IMR-90 (cell line): ENCODE measurements at places on chromosomes 12 and 14. TPM values are rescaled to one million over a fixed set of nuclear protein-coding genes. Genes with fewer than 3 reads are reported as not detected.
A peak's percentile ranks its signal among the peaks of the same experiment; 100 is the strongest.

Gene PABPN1
- 192 and 211 TPM in 2 replicates for polyA plus RNA-seq

Gene PRB3
- polyA plus RNA-seq, result not detected in 2 replicates

Gene INSM2
- not detected in 2 replicates for polyA plus RNA-seq

DNA sequence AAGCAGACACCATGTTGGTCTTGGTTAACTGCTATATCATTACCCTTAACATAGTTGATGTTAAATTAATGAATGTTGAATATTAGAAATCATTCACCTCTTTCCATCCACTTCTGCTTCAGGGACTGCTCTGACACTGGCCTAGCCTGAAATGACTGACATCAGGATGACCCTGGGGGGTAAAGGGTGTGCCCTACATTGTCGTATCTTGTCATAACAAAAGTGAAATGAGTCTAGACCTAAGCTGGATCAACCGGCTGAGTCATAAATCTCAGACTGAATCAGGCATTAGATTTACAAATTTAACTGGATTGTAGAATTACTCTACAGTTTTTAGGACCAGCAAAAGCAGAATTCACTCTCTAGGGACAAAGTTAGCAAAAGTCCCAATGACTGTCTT is 35.3 kb downstream of the KICS2 start:
- DNase-seq, result peak; percentile 47

DNA sequence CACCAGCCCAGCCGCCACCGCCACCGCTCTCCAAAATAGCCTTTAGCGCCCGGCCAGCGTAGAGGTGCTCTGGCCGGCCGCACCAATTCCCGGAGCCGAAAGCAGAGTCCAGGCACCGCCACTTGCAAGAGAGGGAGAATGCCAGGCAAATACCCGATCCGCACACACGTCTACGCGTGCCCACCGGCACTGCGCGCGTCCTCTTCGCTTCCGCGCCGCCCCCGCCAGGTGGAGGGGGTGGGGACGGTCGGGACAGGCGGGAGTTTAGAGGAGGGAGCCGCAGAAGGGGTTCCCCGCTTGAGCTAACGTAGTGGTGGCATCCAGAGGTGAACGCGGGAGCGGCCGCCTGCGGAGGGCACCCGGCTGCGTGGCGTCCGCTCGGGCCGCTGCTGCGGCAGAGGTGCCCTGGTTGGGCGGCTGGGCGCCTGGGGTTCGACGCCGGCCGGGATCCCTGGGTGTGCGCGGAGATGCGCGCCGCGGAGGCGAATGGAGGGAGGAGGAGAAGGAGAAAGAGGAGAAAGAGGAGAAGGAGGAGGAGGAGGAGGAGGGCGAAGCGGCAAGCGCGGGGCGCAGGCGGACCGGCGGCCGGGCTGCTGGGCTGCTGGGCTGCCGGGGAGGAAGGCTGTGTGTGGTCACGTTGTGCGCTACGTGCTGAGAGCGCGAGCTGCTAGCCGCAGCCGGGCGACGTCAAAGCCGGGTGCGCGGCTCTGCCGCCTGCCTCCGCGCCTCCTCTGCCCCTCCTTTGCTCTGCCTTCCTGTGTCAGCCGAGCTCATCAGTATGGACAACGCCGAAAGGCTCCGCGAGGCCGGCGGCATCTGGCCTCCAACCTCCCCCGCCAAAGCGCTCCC is at the start of gene MDGA2:
TSS of gene MDGA2 (minus strand) at position 140 of the 849 bp plus-strand sequence.
- no peak for DNase-seq

DNA sequence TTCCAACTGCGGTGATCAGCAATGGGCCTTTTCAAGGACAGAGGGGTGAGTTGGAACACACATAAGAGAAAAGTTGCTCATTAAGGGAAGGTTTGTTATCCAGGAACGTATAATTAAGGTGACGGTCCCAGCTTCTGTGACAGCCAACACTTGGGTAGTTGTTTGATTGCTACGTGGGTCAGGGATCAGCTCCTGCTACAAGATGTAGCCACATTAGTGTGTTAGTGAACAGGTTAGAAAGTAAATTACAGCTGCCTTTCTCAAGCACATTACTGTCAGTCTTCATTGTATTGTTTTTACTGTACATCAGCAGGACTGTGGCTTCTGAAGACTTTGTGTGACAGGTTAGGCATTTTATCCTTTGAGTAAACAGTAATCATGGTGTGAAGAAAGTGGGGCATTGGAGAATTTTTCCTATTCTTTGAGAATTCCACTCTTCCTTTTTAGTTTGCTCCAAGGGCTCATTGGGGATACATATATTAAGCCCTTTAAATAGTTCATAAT is 230.5 kb downstream of the EGLN3 start:
- DNase-seq, result no peak

DNA sequence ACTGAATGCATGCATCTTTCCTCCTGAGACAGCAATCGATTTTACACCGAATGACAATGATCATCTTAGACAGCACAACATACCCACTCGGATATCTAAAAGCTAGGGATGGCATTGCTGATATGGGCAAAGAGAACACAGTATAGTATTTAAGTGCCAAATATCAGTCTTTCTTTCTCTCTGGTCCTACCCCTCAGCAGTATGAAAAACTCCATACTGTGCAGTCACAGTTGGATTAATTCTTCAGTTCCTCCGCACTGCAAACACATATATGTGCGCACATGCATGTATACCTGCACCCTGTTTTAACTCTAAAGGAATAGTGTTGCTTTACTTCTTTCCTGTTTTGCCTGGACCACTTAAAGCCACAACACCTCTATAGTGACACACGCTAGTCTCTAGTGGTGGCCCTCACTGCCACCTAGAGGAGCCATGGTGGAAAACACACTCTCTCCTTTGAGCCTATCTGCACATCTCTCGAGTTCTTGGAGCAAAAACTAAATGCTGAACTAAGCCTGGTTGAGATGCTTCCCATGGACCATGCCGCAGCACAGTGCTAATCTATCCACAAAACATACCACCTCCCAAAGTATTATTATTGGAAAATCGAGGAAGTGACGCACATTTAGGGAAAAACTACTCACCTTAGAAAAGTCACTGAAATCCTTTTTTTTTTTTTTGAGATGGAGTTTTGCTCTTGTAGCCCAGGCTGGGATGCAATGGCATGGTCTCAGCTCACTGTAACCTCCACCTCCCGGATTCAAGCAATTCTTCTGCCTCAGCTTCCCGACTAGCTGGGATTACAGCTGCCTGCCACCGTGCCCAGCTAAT is 11.9 kb downstream of the TMEM52B start:
- peak; percentile 77 for DNase-seq

DNA sequence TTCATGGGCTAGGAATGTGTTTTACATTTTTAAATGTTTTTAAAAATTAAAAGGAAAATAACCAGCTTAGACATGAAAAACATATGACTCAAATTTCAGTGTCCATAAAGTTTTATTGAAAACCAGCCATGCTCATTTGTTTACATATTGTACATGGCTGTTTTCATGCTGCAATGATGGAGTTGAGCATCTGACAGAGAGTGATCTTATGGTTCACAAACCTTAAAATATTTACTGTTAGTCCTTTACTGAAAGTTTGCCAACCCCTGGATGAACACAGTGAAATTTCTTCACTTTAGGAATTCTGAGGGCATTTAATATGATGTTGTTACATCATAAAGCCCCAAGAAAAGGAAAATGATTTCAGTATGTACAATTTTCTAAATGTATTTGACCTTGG is 16.1 kb downstream of the RASSF9 start:
- no peak for DNase-seq

DNA sequence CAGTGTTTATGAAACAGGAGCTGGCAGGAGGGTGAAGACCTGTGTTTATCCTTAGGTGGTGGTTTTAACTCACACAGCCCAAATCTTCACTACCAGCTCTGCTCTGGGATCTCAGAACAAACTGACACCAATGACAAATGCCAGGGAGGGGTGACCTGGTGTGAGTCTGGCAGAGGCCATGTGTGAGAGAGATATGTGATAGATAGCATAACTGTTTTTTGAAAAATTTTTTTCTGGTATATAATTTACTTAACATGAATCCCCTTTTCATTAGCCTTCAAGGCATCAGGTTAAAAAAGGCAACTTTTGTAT is 51.5 kb downstream of the SLC38A4 start:
- DNase-seq, result no peak

DNA sequence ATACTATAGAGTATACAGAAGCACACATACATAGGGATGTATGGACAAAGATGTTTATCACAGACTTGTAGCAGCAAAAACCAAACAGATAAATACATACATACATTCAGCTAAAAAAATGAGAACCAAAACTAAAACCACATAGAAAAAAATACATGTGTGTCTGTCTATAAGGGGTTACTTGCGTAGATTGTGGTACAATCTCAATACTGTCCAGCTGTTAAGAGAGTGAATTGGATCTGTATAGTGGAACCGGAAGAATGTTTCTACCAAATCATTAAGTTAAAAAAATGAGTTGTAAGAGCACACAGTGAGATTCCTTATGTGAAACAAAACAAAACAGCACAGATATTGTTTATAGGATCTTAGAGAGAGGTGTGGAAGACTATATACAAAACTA is 44.2 kb upstream of the DCD start:
- DNase-seq, result no peak

GRCh38 chr12:1811281-1811947 is 9.0 kb upstream of the LRTM2 start:
- DNase-seq, result peak; percentile 52
